CD8-positive, alpha-beta memory T cell (primary cell): ENCODE measurements at places on chromosomes 16 and 17. TPM values are rescaled to one million over a fixed set of nuclear protein-coding genes. Genes with fewer than 3 reads are reported as not detected.

The OR3A2 gene
- 6.7 TPM for total RNA-seq

The XYLT1 gene
- total RNA-seq = 6.8 TPM

The CHTF8 gene
- 149 TPM for total RNA-seq

The TBC1D3K gene
- not detected for total RNA-seq

GRCh38 chr17:34151102-34151501 lies 104.0 kb upstream of the CCL2 start:
- no peak for DNase-seq

- DNase-seq = no peak
Measured at GRCh38 chr16:46629331-46630219, 8.4 kb upstream of the SHCBP1 start.
